A549 (cell line): ENCODE measurements at places on chromosomes 12 and 14.

- DNase-seq = peak; percentile 69
Measured at GRCh38 chr12:15728118-15728598, 61.0 kb downstream of the EPS8 start.

- no peak for DNase-seq
Measured at GRCh38 chr12:15244341-15244740, 23.1 kb upstream of the RERG start.

- no peak for DNase-seq
Measured at GRCh38 chr14:44895716-44896115, 66.0 kb downstream of the KLHL28 start.

- DNase-seq = no peak
Measured at GRCh38 chr14:77599889-77600288, 16.5 kb downstream of the SPTLC2 start.

GRCh38 chr14:35847636-35848035, 21.5 kb downstream of the BRMS1L start:
- no peak for DNase-seq

- no peak for DNase-seq
Measured at GRCh38 chr12:93244514-93245077, 133.1 kb upstream of the NUDT4 start.

- no peak for DNase-seq
Measured at GRCh38 chr12:14849661-14850060, 6.3 kb upstream of the ART4 start.

GRCh38 chr12:2651068-2651965, 143.5 kb upstream of the FKBP4 start:
- no peak for DNase-seq

DNA sequence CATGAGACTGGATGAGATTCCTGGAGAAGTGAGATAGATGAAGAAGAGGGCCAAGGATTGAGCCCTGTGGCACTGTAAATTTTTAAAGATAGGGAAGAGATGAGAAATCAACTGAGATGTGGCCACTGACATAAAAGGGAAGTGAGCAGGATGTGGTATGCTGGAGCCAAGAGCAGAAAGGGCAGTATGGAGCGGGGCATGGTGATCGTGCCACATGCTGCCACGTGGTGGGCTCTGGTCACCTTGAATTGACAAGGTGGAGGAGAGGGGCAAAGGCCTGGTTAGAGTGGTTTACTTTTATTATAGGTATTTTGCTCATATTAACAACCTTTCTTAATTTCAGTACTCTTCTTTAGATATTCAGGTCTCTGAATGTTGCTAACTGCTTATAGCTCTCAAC, 257.9 kb downstream of the NEDD1 start:
- no peak for DNase-seq

GRCh38 chr12:108514468-108514972, 557 bp upstream of the FICD start:
- no peak for DNase-seq

DNA sequence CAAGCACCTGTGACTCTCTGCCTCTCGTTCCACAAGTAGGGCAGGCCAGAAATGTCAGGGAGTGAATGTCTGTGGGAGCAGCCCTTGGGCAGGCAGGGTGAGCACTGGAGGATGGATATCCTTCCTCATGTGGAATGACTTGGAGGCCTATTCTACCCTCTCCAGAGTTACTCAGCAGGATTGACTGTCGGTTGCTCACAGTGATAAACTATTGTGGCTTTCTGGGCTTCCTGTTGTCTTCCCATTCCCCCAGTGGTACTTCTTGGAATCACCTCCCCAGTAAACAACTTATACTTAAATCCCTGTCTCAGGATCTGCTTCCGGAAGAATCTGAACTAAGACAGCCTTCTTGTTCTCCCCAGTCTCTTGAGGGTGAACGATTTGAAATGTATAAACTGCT, 79.6 kb upstream of the MANSC4 start:
- no peak for DNase-seq
